ENCODE measurements at places on chromosomes 13 and 19. TPM values are rescaled to one million over a fixed set of nuclear protein-coding genes. Genes with fewer than 3 reads are reported as not detected.

MYPOP gene
- 7.5 TPM for total RNA-seq

CC2D1A gene
- total RNA-seq: 32.4 TPM

DNA sequence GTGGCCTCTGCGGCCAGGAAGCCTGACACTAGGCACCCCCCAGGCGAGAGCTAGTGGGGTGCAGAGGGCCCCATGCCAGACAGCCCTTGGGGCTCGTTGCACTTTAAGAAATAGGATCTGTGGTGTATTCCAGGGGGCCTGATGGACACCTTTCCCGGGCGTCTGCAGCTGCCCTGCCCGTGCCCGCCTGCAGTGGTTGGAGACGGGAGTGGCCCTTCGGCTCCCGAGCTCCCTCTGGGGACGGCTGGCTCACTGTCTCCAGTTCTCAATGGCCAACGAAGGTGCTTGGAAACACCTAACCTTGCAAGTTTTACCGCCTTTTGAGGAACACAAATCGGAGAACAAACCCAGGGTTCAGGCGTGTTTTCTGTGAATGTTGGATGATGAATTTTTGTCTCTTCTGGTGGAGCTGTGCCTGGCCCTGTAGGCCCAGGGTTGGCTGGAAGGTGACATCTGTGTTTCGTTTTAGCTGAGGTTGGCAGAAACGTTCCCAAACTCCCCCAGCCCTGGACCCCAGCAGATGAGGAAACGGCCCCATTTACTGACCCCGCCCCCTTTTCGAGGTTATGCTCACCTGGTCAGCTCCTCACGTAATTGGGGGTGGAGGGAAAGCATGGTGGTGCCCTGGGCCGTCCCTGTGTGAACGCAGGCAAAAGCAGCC, 17.4 kb upstream of the NPAS1 start:
- no peak for DNase-seq

GRCh38 chr19:34075661-34076091, 96.6 kb upstream of the LSM14A start:
- no peak for DNase-seq

DNA sequence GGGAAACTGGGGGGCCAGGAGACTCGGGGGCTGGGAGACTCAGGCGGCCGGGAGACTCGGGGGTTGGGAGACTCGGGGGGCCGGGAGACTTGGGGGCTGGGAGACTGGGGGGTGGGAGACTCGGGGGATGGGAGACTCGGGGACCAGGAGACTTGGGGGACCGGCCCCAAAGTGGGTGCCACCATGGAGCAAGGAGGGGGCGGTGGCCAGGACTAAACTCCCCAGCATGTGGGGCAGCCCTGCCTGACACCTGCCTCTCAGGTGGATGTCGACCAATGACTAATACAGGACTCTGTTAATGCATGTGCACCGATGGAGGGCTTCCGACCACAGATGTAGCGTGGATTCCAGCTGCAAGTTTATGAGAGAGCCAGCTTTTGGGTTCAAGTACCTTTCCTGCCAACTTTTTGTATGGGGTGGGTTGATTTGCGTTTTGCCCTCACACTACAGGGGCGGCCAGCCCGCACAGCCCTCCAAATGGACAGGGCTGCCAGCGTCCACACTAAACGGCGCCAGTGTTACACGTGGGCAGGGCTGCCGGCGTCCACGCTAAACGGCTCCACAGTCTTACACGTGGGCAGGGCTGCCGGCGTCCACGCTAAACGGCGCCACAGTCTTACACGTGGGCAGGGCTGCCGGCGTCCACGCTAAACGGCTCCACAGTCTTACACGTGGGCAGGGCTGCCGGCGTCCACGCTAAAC, 62.2 kb downstream of the RASA3 start:
- DNase-seq: peak; percentile 34

FFAR2 gene
- total RNA-seq: 4.7 TPM
